Activated T-helper 17 cell treated with anti-CD3 and anti-CD28 coated beads, Interleukin-2, amount 50 U/mL, for 72 hours (primary cell): ENCODE measurements at places on chromosomes 2 and 18. TPM values are rescaled to one million over a fixed set of nuclear protein-coding genes. Genes with fewer than 3 reads are reported as not detected.
A peak's percentile ranks its signal among the peaks of the same experiment; 100 is the strongest.

DNA sequence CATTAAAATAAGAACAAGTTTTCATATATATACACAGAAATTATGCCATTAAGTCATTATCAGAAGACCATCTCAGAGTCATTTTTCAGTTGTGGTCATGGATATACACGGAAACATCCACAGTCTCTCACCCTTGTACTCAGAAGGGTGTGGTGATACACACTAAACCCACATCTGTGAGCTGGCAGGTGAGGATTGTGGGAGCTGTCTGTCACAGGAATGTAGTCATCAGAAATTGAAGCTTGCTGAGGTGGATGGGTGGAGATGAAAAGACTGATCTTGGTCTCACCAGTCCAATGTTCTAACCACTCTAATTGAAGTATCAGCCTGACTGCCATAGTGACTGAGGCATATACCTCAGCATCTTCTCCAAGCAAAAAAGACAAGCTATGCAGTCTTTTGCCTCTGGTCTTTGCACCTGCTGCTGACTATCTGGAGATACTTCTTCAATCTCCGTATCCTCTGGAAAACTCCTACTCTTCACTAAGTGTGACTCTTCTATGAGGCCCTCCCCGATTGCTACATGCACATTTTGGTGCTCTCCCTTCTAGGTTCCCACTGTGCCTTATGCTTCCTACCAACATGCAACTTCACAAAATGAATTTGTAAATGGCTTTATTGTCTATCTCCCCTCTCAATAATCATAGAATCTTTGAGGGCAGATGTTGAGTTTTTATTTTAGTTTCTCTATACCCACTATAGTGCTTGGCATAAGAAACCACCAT is 232.8 kb downstream of the DYM start:
- ATAC-seq, result peak; percentile 99

- no peak for ATAC-seq
Measured at GRCh38 chr2:180728928-180729559, 251.4 kb upstream of the UBE2E3 start.

GRCh38 chr2:9473985-9474360 is 378 bp upstream of the IAH1 start:
- peak; percentile 61 for ATAC-seq

DNA sequence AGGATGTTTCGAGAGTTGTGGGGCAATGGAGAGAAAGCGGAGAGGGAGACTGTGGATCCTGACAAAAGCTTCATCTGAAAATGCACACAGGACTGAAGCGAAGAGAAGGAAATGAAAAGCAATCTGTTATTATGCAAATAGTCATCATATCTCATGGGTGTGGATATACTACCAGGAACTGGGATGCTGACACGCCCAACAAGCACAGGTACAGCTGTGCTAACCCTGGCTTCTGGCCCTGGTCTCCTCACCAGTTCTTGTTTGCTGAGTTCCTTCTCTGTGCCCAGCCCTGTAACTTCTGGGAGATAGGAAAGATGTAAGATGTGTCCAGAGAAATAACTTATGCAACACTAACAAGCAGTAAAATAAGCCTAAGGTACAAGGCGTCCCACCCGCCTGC is 358.8 kb downstream of the CMPK2 start:
- ATAC-seq, result no peak

- no peak for ATAC-seq
Measured at GRCh38 chr2:45233301-45233700, 224.0 kb upstream of the SIX2 start.

CNTNAP5 gene
- total RNA-seq, result not detected

ST8SIA5 gene
- 0.19 TPM for total RNA-seq

HYCC2 gene
- total RNA-seq, result 24.5 TPM

ALPG gene
- total RNA-seq, result not detected

PPP4R1 gene
- 47.6 TPM for total RNA-seq
